ENCODE measurements at places on chromosomes 4 and X.

- no peak for DNase-seq
Observed at GRCh38 chr4:169342159-169342860, 71.6 kb upstream of the SH3RF1 start.

DNA sequence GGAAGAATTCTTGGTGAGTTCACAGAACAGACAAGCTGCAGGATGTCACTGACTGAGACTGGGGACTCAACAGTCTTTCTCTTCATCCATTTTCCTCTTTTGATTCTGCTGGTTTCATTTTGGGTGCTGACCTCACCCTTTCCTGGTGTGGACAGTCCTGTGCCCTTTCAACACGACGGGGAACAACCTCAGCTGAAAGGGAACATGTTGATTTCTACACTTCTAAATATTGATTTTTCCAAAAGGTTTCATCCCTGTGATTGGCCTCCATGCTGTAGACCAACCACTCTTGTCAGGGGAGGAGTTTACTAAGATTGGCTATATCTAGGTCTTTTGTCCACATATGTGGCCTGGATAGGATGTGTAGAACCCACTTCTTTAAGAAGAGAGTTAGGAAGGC lies 91.8 kb downstream of the SLC4A4 start:
- DNase-seq, result no peak

- DNase-seq, result no peak
Observed at GRCh38 chrX:152988536-152989291, 5.2 kb downstream of the PNMA5 start.

DNA sequence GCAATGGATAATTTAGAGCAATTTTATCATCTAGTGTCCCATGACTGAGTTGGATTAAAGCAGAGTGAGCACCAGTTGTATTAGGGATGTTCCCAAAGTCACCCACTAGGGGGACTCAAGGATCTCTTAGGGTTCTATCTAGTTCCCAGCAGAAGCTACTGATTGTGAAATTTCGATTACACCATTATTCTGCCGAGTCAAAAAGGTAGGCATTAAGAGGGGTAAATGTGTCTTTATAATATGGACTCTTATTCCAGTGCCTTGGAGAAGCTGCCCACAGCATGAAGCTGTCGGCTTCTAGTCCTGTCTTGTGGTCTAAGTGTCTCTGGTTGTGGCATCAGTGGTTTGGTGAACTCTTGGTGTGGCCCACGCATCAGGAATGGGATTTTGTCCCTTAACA lies 53.3 kb downstream of the RGS12 start:
- peak; percentile 49 for DNase-seq

DNA sequence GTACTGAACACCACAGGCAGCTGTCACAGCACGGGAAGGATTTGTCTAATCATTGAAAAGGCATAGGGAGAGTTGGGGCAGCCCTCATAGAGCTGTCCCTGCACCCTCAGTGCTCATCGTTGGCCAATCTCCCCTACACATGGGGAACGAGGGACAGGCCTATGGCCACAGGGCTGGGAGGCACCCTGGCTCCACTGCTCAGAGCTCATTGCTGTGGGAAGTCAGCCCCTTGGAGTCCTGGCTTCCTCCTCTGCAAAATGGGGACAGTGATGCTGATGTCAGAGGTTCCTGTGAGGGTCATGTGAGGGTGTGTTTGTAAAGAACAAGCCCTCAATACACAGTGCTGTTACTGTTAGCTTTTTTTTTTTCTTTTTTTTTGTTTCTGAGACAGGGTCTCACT lies 19.3 kb upstream of the HTRA3 start:
- DNase-seq, result no peak

GRCh38 chrX:137401092-137401491 lies 164.8 kb upstream of the ZIC3 start:
- no peak for DNase-seq

DNA sequence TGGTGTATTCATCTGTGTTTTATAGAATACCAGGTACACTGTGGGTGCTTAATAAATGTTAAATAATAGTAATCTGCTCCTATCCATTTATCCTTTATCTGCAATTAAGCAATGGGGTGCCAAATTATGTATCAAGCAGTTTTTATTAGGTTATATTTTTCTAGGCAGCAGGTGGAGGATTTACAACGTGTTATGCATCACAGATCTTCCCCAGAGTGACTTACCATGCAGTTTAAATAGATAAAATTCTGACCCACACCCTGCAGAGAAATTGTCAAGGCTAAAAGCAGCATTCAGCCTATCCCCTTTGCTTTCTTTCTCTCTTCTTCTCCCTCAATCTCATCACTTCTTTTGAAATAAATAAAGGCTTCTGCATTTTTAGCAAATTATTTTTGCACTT lies 306.4 kb downstream of the CXXC4 start:
- DNase-seq, result no peak

DNA sequence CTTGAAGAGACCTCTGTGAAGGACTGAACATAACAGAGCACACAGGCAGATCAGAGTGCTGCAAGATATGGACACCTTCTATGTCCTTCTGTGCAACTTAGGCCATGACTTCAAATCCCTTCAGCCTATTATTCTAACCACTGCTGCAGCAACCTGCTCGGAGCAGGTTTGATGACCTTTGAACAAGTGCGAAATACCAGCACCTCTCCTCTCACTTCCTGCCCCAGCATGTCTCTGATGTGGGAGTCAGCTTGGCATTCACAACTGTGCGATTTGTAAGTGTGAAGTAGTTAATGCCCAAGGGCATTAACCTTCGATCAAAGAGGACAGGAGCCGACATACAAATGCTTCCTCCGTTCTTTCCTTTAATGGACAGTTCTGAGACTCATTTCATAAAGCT lies 1.6 kb upstream of the EXOC1 start:
- DNase-seq, result no peak

DNA sequence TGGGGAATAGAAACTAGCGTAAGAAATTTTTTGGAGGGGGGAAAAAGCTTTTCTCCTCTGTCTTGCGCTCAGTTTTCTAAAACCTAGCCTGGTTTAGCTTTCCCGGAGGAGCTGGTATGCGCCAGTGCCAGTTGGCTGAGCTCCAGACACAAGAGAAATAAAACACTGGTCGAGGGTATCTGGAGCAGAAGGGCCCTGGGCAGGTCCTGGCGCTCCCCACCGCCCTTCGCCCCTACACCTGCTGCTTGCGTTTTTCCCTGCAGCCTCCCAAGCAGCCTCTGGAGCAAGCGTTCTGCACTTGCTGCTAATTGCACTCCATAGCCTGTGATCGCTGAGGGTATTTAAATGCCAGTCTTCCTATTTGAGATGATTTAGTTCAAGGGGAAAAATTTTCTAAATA lies 816 bp downstream of the EREG start:
- DNase-seq, result peak; percentile 24

DNA sequence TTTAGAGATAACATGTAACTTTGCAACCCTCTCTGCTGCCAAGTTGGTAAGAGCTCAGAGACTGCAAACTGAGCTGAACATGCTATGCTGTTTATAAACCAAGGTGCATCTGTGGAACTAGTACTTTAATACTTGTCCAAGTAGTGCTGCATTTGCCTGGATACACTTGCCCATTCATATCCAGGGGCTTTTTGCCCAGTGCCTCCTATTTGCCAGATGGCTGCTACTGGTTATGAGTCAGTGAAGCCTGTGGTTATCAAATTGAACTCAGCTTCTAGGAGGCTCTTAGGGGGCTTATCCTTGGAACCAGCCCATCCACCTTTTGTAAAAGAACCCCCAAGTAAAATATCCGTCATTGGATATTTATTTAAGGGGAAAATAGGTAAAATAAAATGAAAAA lies 79.6 kb downstream of the AFF2 start:
- DNase-seq, result no peak

DNA sequence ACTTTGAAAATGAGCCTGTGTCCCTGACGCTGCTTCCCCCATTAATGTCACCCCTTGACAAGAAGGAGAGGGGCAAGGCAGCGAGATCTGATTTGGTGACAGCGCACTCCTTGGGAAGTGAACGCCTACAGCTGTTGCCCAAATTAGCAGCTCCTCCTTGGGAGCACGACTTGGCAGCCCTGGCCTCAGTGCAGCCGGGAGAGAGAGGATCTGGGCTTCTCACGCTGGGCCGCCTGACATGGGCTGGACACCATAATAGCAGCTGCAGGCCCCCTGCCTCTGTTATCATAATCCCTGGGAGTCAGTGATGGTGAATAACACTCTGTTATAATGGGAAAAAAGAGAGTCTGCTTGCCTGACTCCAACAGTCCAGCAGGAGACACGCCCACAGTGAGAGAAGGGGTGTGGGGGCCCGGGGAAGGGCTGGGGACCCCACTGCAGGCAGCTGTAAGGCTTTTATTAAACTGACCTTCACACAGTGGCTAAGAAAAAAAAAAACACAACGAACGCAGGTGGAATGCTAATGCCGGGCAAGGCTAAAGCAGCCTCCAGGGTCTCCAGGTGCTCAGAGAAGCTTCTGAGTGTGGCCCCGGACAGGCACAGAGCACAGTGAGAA lies 73.3 kb downstream of the PSAPL1 start:
- DNase-seq, result no peak

DNA sequence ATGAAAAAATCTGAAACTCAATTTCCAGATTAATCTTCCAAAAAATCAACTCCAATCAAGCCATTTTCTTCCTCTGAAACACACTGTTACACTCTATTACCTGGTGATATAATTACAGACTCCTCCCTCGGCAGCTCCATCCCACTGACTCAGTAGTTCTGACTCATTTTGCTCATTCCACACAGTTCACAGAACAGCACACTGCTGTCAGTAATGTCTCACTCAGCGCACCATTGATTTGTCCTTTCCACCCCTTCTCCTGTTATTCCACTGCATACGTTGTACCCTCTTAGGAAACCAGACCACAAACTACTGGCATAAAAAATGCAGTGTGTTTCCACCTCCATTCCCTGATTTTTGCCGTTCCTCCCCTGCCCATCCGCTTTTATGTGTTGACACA lies 212.7 kb downstream of the SLIT2 start:
- DNase-seq, result no peak

DNA sequence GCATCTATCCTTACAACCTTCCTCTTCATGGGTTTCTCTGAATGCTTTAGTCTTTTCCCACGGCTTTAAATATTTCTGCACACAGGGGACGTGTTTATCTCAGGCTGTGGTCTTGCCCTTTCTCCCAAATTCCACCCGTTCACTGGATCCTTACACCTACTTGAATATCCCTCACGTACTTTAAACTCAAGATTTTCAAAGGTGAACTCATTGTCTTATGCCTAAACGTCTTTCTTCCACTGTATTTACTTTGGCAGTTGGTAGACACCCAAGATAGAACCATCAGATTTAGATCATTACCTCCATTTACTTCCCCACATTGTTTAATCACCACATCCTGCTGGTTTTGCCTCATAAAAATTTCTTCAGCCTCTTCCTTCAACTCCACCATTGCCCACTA lies 269.2 kb downstream of the CBLL2 start:
- no peak for DNase-seq

GRCh38 chr4:124694306-124694705 lies 18.2 kb downstream of the ANKRD50 start:
- no peak for DNase-seq

- no peak for DNase-seq
Observed at GRCh38 chr4:69489856-69490255, 5.8 kb downstream of the UGT2B4 start.

DNA sequence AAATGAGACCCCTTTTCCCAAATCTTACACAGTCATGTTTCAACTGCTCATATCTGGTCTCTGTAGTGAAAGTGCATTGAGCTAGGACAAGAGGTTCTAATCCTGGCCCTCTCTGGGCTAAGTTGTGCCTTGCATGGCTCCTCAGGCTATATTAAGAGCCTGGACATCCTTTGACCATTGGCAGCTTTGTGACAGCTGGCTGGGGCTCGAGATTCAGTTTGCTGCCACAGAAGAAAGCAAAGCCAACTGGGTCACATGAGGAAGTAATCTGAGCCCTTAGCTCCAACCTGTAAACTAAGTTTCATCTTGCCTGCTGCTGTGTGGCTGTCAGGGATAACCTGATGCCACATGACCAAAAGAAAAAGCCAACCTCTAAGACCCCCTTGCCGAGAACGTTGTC lies 51.8 kb upstream of the JADE1 start:
- DNase-seq, result no peak

GRCh38 chrX:13535376-13536165 lies 33.8 kb upstream of the EGFL6 start:
- DNase-seq, result no peak

DNA sequence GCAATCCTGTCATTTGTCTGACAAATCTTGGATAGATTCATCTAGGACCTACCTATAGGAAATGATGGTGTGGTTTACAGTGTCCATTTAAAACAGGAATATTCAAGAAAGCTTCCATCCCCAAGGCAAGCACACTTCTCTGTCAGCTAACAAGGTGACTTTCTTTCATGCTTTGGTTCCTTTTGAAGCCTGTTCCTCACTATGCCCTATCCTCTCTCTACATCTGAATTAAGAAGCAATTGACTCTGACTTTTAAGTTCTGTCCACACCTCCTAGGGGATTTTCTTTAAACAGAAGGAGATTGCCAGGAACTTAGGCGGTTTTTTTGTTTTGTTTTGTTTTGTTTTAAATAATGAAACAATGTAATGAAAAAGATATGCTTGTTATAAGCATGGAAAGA lies 1181.4 kb upstream of the TENM3 start:
- no peak for DNase-seq

DNA sequence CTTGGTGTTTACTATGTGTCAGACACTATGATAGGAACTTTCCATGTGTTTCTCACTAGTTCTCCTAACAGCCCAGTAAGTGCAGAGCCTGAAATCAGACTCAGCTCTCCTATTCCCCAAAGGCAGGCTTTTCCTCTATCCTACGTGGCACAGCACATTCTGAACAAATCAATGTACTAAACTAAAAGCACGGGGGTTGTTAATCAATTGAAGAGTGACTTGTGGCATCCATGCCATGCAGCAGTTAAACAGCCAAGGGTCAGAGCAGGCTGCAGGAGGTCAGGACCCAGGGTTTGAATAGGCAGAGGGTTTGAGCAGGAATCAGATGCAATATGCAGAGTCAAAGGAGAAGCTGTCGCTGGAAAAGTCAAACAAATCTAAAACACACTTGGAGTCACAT lies 289.7 kb upstream of the LDB2 start:
- no peak for DNase-seq

- DNase-seq, result no peak
Observed at GRCh38 chr4:166400270-166400894, 527.3 kb downstream of the TLL1 start.

- DNase-seq, result no peak
Observed at GRCh38 chr4:3745886-3746656, 20.1 kb upstream of the ADRA2C start.

GRCh38 chrX:105773801-105774200 lies 48.5 kb upstream of the NRK start:
- DNase-seq, result no peak
